ENCODE measurements at places on chromosomes 12 and 14. TPM values are rescaled to one million over a fixed set of nuclear protein-coding genes. Genes with fewer than 3 reads are reported as not detected.

ADAM21 gene
- total RNA-seq = 0.13 TPM

FOXM1 gene
- total RNA-seq = 1.3 TPM

SLC25A47 gene
- not detected for total RNA-seq

GPR135 gene
- 3.0 TPM for total RNA-seq

C12orf60 gene
- 2.0 TPM for total RNA-seq

Measured in kidney (tissue), 22 donors.